Stimulated activated CD4-positive, alpha-beta T cell treated with anti-CD3 and anti-CD28 coated beads, Interleukin-15, amount 100 ng/mL, for 1 hour (primary cell): ENCODE measurements at places on chromosomes 12 and 14.

- peak; percentile 47 for DNase-seq
Measured at GRCh38 chr12:9760699-9761418, at the start of gene CD69. CD69 (minus strand) TSS chr12:9760901; CDS start chr12:9760820, 81 bp downstream.

GRCh38 chr14:67079846-67080245 lies 109.4 kb upstream of the GARIN2 start:
- DNase-seq: no peak

GRCh38 chr14:93245764-93246420 lies 38.8 kb downstream of the UBR7 start:
- no peak for DNase-seq

DNA sequence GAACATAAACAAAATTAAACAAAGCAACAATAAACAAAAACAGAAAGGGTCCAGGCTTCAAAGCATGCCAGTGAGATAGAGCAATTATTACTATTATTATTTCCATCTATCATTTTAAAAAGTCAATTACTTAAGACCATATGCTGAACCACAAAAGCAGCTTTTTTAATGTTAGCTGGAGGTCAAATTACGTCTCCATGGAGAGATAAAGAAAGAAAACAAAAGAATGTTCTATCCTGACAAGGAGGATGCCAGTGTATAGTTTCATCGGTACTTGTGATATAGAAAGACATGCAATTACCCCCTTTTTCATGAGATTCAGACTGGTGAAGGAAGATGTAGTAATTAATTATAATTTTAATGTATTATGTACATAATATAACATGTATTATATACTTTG lies 81.6 kb upstream of the DCN start:
- DNase-seq: no peak

DNA sequence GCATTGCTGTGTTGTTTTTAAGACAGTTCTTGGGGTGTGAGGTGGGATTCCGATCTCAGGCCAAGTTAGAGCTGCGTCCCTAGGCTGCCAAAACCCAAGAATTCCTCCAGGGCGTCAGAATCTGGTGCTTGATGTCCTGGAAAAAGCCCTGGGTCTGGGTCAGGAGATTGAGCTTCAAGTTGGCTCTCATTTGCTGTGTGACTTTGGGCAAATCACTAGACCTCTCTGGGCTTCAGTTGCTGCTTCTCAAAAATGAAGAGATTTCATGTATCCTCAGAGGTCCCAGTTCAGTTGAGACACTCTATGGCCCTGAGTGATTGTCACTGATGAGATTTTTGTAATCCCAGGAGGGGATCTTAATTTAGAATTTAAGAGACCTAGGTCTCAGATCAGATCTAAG lies 1.9 kb downstream of the WSCD2 start:
- DNase-seq: no peak

DNA sequence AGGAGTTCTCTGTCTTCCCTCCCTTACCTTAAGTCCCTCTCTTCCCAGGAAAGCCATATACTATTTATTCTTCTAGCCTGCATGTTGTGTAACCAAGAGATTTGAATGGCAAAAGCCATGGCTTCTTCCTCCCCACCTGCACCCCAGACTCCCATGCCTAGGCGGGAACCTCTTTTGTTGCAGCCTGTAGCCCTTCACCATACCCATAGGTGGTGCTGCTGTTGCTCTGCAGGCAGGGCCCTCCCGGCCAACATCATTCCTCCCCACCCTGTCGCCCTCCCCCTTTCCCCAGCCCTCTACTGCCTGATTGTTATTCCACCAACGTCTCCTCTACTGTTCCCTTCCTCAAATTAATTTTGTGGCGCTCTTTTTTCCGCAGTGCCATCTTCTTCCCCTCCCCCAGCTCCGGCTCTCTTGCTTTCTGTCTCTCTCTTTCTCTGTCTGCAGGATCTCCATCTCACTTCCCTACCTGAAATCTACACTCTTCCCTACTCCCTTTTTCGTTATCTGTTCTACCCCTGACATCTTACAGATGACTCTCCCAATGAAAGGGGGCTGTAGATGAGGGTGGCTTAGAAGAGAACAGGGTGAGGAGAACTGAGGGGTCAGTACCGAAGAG lies 13.8 kb downstream of the NGDN start:
- DNase-seq: no peak

- DNase-seq: no peak
Measured at GRCh38 chr14:76525106-76525821, 149.3 kb downstream of the ESRRB start.

GRCh38 chr12:114311974-114312373 lies 94.0 kb downstream of the TBX5 start:
- DNase-seq: no peak

DNA sequence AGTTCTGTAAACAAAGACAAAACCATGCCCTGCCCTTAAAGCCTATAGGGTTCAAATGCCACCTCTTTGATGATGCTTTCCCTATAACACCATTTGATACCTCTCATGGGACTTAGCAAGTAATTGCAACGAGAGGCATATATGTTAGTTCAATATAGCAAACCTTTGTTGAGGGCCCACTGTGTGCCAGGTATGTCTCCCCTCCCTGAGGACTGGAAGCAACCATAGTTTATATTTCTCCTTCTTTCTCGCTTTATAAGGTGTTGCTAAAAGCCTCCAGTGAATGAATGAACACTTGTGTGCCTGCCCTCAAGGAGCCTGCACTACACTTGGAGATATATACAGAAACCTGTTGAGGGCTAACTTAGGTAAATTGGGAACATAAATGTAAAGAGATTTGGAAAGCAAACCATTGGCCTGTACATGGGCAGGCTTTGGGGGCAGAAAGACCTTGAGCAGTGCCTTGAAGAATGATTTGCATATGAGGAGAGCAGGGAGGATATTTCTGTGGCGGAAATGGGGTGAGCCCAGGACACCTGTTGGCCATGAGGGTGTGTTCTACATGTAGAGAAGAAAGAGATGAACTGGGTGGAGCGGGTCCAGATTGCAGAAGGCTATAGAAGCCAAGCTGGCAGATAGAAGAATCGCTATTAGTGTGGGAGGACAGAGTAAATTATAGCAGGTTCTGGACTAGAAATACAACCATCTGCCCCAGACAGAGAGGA lies 1.8 kb upstream of the CKAP4 start:
- DNase-seq: no peak

GRCh38 chr12:11884116-11884515 lies 186.6 kb upstream of the BCL2L14 start:
- DNase-seq: no peak

- DNase-seq: no peak
Measured at GRCh38 chr12:46710125-46710743, 115.6 kb downstream of the SLC38A4 start.

- DNase-seq: no peak
Measured at GRCh38 chr12:114391088-114391487, 14.9 kb downstream of the TBX5 start.

DNA sequence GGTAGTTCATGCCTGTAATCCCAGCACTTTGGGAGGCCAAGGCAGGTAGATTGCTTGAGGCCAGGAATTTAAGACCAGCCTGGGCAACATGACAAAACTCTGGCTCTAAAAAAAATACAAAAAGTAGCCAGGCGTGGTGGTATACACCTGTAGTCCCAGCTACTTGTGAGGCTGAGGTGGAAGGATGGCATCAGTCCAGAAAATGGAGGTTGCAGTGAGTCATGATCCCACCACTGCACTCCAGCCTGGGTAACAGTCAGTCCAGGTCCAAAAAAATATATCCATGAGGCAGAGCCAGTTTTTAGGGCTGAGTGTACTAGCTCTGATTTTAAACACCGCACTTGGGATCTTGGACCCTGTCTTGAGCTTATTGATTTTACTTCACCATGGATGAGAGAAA lies 30.6 kb upstream of the FICD start:
- DNase-seq: no peak

GRCh38 chr12:107436376-107436775 lies 249.2 kb upstream of the PWP1 start:
- DNase-seq: no peak

DNA sequence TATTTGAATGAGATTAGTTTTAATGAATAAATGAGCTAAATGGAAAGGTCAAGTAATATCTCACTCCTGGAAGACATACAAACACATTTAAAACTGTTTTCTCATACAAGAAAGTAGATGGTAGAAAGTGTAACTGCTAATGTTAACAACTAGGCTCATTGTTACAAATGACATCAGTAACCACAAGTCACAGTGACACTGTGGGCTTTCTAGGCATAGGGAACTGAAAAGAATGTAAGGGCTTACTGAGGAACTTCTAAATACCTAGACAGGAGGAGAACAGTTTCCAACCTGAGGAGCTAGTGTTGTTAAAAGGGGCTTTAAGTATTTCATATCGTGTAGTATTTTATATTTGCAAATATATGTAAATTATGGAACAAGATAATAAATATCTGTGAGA lies 17.5 kb upstream of the ERGIC2 start:
- no peak for DNase-seq

- DNase-seq: no peak
Measured at GRCh38 chr14:71588576-71589215, 343.5 kb upstream of the RGS6 start.

GRCh38 chr14:103862393-103862782 lies 15.0 kb upstream of the PPP1R13B start:
- no peak for DNase-seq

DNA sequence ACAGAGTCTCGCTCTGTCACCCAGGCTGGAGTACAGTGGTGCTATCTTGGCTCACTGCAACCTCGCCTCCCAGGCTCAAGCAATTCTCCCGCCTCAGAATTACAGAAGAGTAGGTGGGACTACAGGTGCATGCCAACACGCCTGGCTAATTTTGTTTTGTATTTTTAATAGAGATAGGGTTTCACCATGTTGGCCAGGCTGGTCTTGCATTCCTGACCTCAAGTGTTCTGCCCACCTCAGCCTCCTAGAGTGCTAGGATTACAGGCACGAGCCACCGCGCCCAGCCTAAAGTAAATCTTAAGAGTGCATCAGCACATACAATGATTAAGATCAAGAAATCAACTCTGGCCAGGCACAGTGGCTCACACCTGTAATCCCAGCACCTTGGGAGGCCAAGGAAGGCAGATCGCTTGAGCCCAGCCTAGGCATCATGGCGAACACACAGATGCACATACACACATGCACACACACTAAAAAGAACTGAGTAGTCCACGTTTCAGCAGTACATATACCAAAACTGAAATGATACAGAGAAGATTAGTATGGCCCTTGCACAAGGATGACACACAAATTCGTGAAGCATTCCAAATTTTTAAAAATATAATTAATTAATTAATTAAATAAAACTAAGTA lies 65.0 kb downstream of the HECTD1 start:
- DNase-seq: no peak

DNA sequence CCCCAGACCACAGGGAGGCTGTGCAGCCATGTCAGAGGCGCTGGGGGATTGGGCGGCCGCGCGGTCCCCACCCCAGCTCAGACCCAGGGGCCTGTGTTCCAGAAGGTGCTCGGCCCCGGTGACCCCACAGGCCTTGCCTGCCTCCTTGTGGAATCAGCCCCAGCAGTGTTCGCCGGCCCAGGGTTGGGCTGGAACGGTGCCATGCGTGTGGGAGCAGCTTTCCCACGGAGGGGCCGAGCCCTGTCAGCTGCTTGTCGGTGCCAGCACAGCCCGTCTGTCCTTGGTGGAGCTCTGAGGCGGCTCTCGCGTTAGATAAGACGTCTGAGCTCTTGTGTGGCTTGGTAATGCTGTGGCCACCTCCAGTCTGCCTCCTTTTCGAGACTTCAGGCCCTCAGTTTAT lies 8.5 kb downstream of the ZFYVE21 start:
- no peak for DNase-seq

GRCh38 chr12:22610131-22610530 lies 14.8 kb upstream of the ETNK1 start:
- no peak for DNase-seq

GRCh38 chr12:68871921-68872320 lies 61.0 kb downstream of the CPM start:
- no peak for DNase-seq

GRCh38 chr12:21551841-21552465 lies 25.9 kb downstream of the SPX start:
- DNase-seq: no peak

DNA sequence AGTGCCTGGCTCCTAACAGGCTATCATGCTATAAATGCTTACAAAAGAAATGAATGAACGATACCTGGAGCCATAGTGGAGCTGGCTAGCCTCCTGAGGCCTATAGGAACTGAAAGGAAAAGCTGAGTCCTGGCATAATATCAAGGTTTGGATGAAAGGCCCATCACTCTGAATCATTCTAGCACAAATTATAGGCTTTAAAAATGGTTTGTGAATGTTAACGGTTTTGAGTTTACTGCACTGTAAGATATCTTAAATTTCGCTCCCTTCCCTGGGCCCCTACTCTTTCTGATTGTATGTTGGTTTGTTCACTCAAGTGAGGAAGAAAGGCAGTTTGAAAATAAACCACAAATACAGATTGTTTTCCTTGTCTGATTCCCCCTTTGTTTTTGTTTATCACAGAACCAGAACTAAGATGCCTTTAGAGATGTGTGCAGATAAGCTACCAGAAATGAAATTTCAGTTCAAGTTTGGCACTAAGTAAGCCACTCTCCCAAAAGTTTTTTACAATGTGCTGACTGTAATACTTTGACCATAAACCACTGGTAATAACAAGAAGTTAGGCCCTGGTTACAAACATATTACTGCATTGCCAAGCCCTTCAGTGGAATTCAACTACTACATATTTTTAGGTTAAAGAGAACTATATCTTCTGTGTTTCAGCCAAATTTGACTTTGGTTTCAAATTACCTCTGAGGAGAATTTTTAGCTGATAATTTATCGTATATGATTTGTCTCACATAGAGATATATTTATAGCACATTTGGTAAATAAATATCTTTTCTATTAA lies 89.5 kb downstream of the ALX1 start:
- no peak for DNase-seq

DNA sequence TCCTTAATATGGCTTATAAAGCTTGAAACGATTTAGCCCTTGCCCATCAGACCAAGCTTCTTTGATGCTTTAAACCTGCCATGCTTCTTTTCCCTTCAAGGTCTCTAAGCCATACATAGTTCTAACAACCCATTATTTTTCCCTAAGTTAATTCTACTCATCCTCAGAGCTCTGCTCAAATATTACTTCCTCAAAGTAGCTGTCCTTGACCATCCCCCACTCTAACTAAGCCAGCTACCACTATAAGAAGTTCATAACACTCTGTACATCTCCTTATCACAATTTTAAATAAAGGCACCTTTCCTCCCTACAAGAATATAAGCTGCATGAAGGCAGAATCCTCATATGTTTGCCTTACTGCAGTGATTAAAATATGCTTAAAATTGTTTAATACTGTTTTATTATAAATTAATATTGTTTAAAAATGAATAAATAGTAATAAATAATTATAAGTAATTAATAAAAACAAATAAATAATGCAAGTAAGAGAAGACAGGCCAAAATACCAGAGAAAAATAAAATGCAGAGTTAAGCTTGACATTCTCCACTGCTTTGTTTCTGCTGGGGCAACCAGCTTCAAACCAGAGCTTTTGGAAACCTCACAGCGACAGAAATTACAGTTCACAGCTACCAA lies 76.8 kb downstream of the NUMB start:
- DNase-seq: no peak

- DNase-seq: no peak
Measured at GRCh38 chr14:23939607-23940326, 13.8 kb upstream of the DHRS4 start.

DNA sequence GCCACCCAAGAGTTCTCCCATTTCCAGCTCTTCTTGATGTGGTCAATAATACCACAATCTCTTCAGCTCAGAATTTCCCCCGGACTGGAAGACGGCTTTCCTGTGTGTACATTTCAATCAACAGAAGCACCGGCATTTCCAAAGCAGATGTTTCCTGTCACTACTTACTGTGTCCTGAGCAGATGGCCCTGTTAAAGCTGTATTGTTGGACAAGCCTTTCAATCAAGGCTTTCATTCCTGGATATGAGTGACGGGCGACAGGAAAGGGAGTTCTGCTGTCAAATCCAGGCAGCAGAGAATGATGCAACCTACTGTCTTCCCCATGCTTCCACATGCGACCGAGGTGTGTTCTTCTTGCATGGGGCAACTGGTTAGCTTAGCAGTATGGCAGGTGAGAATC lies 76.4 kb upstream of the CCDC60 start:
- DNase-seq: no peak
